ENCODE measurements at places on chromosomes 6 and 20.
A peak's percentile ranks its signal among the peaks of the same experiment; 100 is the strongest.

GRCh38 chr6:5050009-5050408 is 35.1 kb upstream of the PPP1R3G start:
- DNase-seq: no peak

DNA sequence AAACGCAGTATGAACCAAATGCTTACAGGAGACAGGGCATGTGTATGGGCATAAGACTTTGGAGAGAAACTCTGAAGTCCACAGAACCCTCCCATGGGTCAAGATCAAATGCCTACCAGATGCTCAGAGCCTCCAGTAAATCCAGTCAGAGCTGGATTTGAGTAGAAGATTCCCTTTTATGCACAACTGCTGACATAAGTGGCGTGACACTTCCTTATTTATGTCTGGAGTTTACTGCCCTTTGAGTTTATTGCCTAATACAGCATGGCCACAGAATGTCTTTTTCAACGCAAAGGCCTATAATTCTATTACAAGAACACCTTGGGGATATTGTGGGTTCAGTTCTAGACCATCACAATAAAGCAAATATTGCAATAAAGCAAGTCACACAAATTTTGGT is 220.0 kb upstream of the FOXQ1 start:
- DNase-seq: no peak

DNA sequence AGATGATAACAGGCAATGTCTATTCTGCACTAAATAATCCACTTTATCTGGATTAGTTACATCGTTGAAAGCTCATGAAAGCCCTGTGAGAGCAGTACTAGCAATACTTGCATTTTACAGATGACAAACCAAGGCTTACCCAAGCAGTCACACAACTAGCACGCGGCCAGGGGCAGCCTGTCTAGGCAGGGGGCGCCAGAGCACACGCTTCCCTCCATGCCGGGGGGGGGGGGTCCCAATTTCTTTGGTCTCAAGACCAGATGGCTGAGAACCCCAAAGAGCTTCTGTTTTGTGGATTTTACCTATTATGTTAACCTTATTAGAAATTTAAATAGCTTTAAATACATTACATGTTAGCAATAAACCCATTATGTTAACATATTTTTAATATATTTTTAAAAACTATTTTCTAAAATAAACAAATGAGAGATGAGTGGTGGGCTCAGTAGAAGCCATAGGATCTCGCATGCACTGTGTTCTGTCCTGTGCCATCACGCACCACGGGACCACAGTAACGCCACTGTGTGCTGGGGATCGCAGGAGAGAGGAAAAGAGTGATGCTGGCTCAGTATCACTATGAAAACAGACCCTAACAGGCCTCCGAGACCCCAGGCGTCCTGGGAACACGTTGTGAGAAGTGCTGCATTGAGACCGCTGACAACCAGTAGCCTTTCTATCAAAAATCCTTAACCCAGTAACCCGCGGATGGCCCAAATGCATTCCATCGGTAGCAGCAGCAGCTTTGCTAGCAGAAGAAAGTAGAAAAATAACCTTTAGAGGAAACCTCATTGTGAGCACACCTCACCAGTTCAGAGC is 5.3 kb upstream of the PRR18 start:
- DNase-seq: peak; percentile 83

DNA sequence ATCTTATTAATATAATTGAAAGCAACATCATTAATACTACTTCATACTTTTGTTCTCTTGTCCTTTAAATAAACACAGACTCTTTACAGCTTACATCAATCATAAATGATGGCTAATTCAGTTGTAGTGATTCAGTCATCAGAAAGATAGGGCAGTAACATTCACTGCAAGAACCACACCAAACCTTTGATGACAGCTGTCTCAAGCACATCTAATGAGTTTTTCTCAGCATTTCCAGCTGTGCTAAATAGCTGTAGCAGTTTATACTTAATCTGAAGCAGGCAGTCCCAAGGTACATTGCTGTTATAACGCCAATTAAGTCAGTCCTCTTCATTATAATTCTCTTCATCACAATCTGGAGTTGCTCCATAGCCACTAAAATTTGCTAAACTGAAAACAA is 45.7 kb downstream of the PREP start:
- no peak for DNase-seq

- peak; percentile 24 for DNase-seq
These were observed 902 bp downstream of the SAMHD1 start for GRCh38 chr20:36950414-36951197.

GRCh38 chr20:56925831-56926170 is 296.7 kb downstream of the TFAP2C start:
- DNase-seq: no peak

- peak; percentile 72 for DNase-seq
These were observed 743 bp downstream of the CMTR1 start for GRCh38 chr6:37433657-37434271.
